ENCODE measurements at places on chromosomes 2 and 18. TPM values are rescaled to one million over a fixed set of nuclear protein-coding genes. Genes with fewer than 3 reads are reported as not detected.

The DCC gene
- not detected for total RNA-seq

The REG3A gene
- not detected for total RNA-seq

DNA sequence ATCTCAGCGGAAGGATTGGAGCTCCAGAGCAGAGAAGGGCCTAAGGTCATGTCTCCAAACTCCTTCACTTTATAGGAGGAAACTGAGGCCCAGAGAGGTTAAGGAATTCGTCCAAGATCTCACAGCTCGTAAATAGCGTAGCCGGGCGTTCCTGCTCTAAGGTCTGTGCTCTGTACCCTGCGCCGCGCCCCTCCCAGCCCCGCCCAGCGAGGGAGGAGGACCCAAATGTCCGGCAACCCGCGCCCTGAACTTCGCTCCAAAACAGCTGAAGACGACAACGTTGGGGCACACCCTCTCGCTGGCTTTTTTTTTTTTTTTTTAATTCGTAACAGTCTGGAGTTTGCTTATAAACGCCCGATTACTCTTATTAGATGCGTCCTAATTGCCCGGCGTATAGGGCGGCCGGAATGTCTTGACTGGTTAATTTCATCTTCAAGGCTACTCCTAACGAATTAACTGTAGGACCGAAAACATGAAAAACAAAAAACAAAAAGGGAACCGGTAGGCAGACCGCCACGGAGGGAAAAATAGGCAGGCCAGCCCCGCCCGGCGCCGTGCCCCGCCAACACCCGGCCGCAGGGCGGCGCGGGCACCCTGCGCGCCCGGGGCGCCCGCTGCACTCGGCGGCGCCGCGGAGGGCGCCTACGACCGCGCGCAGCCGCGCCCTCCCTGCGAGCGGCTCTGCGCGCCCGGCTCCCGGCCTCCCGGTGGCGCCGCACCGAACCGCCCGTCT, 928 bp upstream of the FOSL2 start:
- peak; percentile 87 for DNase-seq

- DNase-seq = no peak
These were observed 243.9 kb upstream of the TANK start for GRCh38 chr2:160916300-160916699.

- no peak for DNase-seq
These were observed 137.3 kb upstream of the GLI2 start for GRCh38 chr2:120598416-120598815.

The FAM124B gene
- 1.1 TPM for total RNA-seq

DNA sequence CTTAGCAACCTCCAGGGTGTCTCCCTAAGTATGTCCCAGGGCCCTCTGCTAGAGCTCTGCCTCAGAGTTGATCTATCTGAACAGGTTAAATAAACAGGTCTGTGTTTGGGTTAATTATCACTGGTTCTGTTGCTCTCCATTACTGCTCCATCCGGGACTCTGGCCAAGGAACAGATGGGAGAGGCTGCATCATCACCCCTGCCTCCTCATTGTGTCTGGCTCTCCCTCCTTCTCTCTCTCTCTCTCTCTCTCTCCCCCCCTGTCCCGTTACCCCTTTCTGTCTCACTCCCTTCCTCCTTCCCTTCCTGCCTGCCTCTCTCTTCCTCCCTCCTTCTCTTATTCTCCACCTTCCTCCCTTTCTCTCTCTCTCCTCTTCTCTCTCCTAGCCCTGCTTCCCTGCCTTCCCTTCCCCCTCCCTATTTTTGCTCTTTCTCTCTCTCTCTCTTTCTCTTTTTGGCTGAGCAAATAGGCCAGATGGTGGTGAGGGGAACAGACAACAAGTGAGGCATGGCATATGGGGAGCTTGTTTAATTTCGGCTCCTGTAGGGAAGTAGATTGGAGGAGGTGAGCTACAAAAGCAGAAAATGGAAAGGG, 62.1 kb downstream of the SETBP1 start:
- peak; percentile 59 for DNase-seq

DNA sequence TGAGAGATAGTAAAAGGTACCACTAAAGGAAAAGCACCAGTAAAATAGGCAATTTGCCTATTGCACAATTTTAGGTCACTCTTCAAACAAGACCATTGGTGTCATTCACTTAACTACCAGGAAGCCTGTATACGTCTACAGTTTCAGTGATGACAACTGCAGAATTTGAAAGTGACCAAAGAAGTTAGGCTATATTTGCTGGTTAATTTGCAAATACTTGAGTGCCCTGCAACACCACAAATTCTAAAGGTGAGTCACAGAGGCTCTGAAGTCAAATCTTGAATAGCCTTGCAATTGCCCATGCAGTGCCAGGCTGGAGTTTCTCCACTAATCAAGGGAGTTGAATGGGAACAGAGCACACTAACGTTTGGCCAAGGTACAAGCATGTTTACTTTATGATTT, 128.7 kb upstream of the CCDC68 start:
- DNase-seq = no peak

- peak; percentile 46 for DNase-seq
These were observed 141.7 kb downstream of the SH3RF3 start for GRCh38 chr2:109270505-109271312.

DNA sequence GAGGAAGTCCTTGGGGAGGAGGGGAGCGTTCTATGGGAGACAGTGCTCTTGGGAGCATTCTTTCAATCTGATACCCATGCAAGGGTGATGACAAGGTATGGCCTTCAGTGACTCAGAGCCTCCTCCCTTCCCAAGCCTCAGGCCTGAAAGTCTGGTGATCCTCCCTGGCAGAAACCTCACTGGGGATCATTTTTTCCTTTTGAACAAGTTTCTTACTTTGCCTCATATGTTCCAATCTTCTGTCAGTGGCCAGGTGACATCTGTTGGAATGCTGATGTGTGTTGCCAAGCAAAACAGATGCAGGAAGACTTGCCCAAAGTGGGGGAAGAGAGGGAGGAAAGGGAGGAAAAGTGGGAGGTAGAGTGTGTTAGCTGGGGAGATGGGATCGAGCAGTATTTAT, 224.8 kb downstream of the NEDD4L start:
- peak; percentile 32 for DNase-seq

The C2orf81 gene
- 3.4 TPM for total RNA-seq

The EFHD1 gene
- total RNA-seq = 6.9 TPM

The TAF4B gene
- 12.7 TPM for total RNA-seq

The VRK2 gene
- total RNA-seq = 22.6 TPM

DNA sequence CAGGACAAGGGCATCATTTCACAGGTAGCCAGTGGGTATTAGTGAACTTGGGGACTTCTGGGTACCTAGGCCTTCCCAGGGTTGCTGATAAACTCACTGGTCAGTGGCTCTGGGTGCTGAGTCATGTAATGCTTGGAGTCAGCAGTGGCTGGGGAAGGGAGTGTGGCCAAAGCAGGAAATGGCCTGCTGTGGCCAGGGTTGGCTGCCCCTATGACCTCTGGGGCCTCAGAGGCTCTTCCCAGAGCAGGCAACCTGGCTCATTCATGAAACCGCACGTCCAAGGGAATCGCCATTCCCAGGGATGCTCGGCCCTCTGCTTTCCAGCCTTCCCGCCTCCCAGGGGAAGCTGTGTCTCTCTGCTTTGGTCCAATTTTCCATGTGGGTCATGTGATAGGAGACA, 294.9 kb downstream of the DYSF start:
- DNase-seq = peak; percentile 18

DNA sequence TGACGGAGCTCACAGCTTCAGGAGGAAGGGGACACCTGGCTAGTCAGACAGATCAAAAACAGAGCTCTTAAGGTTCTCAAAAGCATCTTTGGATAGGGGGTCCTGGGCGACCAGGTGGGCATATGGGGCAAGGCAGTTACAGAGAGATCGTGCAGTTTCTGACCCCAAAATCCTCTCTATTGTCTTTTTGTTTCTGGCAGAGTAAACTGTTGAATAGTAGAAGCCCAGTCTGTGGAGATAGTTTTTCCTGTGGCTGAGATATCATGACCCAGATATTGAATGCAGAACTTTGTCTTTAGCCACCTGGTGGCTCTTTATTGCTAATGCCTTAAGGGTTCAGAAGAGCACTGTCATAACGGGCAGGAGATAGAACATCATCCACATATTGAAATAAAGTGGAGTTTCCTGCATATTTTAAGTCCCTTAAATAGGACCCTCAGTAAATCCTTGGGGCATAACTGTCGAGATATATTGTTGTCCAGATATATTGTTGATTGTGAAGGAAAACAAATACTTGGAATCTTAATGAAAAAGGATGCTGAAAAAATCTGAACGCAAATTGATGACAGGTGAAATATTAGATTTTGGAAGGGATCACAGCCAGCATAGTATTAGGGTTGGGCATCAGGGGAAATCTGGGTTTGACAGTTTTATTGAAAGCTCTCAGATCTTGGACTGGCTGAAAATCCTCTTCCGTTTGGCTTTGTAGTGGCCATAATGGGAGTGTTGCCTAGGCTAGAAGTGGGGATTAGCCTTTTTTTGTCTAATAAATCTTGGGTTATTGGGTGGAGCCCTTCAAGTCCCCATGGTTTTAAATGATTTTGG, 14.1 kb upstream of the ZDBF2 start:
- DNase-seq = no peak

- DNase-seq = peak; percentile 10
These were observed 233.2 kb upstream of the TCF4 start for GRCh38 chr18:55821219-55821618.

DNA sequence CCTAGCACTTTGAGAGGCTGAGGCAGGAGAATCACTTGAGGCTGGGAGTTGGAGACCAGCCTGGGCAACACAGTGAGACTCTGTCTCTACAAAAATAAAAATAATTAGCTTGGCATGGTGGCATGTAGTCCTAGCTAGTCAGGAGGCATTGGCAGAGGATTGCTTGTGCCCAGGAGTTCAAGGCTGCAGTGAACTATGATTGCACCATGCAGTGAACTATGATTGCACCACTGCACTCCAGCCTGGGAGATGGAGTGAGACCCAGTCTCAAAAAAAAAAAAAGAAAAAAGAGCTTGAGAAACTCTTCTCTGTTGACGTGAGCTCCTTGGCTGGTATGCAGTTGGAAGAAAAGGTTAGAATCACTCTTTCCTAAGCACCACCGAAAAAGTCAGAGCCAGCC, 125.1 kb upstream of the TNP1 start:
- DNase-seq = no peak

The SERPINB10 gene
- total RNA-seq = not detected

GRCh38 chr18:78074400-78075020, 824.9 kb downstream of the GALR1 start:
- DNase-seq = no peak

DNA sequence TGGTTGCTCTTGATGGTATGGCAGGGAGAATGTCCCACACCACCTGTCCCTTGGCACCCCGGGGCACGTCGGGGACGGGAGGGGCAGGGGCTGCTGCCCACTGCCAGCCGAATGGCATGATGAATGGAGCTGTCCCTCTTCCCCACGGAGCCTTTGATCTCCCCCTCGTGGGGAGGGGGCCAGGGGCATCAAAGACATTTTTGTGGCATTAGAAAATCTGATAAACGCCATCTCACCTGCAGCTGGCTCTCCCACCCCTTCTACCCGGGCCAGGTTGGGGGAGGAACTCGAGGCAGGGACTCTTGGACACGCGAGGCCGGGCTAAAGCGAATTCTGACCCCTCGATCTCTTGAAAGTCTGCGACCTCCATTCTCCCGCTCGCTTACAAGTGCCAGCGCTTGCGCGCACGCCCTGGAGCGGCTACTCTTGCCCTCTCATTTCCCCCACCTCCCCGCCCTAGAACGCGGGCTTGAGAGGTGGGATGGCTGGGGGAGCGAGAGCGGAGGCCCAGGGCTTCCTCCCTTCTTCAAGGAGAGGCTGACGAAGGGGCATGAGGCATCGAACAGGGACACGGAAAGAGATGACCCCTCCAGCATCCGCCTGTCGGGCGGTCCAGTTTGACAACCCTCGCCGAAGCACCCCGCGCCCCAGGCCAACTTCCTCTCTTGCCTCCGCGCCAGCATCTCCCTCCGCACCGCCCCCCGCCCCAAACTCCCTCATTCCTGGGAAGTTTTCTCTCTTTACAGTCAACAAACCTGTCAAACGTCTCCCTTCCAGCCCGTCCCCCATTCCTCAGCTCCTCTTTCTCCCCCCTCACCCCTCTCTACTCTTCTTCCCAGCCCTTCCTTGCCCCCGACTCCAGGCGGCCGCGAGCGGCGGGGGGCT, 692 bp upstream of the WNT6 start:
- DNase-seq = no peak

- no peak for DNase-seq
These were observed 133.0 kb upstream of the MYT1L start for GRCh38 chr2:2464094-2464493.
